A673 (cell line): ENCODE measurements at places on chromosomes 11 and 22. TPM values are rescaled to one million over a fixed set of nuclear protein-coding genes. Genes with fewer than 3 reads are reported as not detected.
A peak's percentile ranks its signal among the peaks of the same experiment; 100 is the strongest.

DNA sequence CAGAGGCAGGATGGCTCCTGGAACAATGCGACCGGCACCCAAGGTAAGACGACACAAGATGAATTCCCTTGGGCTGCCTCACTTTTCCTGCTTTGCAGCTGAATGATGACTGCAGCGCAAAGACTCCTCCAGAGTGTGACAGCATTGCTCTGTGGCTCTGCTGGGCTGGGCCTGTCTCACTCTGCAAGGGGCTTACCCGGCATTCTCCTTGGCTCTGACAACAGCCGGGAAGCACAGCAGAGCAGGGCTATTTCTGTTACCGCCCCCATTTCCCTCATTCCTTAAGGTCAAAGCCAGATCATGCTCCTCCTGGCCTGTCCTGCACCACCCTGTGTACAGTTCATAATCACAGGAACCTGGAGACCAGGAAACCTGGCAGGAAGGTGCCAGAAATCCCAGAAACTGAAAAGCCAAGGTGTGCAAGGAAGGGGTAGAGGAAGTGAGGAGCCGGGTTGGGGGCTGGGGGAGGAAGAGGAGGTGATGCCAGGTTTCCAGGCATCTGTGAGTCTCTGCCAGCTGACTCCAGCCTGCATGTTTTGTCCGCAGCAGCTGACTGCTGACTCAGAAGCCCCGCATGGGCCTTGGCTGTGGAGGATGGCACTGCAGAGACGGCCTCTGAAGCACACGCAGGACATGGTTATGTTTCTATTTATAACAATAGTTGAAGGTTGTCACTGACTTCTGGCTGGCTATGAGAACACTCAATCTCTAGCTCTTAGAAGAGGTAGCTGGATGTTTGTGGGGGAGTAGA, 113.6 kb downstream of the MICAL3 start:
- DNase-seq = peak; percentile 29

- DNase-seq = no peak
Observed at GRCh38 chr11:69356703-69357457, 62.9 kb downstream of the MYEOV start.

DNA sequence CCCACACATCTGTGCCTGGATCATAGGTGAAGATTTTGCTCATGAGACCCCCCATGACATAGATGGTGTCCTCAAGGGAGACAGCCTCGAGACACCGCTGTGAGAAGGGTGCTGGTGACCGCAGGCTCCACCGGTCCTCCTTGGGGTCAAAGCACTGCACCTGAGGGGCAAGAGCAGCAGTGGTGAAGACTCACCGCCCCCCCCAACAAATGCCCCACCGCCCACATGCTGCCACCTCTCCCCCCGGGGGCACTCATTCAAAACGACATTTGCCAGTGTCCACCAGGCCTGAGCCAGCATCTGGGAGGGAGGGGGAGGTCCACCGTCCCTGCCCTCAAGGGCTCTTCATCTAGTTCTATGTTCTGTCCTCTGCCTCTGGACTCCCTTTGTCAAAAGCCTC, 9.3 kb downstream of the KLHL35 start:
- DNase-seq = no peak

- DNase-seq = no peak
Observed at GRCh38 chr11:120839846-120840402, 184.0 kb upstream of the TBCEL start.

- no peak for DNase-seq
Observed at GRCh38 chr11:24064309-24064903, 432.4 kb upstream of the LUZP2 start.

DNA sequence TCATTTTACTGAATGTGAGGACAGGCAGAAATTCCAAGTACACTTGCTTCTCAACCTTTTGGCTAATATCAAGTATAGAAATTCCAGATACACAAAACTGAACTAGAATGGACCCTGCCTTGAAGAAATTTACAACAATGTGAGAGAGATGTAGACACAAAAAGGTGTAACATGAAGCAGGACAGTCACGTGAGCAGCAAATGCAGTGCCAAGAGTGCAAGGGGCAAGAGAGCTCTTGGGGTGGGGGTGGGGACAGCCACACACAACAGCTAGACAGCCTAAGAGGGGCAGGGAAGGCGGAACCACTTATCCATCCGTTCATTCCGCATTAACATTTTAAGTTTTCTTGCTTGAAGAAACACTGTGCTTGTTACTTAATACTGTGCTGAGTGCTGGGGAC, 28.9 kb downstream of the PLEKHA7 start:
- no peak for DNase-seq

GRCh38 chr11:34268906-34269430, 88.8 kb downstream of the ABTB2 start:
- DNase-seq = no peak

GRCh38 chr11:44407211-44407996, 97.5 kb upstream of the ALX4 start:
- no peak for DNase-seq

DNA sequence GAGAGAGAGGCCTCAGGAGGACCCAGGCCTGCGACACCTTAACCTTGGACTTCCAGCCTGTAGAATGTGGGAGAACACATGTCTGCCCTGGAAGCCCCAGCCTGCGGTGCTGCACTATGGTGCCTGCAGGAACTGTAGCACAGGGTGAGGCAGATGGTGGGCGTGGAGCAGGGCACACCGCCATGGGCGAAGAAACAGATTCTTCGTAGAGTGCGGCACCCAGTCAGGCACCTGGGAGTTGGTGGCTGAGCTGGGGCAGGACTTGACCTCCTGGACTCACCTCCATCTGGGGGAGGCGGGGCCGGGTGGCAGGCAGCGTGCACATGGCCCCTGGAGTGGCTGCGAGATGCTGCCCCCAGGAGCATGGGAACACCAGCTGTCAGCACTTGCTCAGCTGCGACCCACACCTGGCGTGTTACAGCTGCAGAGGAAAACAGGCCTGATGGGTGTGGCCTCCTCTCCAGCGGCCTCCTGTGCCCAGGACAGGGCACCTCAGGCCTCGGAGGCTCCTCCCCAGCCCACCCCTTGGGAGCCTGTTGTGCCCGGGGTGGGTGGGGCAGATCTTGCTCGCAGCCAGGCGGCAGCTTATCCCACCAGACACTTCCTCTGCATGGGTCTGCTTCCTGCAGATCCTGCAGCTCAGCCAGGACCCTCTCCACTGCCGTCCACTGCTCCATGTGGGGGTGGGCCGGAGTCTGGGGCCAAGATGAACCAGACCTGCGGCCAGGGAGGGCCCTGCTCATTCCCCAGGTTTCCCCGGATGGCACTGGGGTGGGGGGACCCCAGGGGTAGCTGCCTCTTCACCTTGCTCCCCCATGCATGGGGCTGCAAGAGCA, 80.4 kb downstream of the MYEOV start:
- DNase-seq = no peak

HIRA gene
- 50.6 and 52.3 TPM in 2 replicates for total RNA-seq

APOL5 gene
- not detected in 2 replicates for total RNA-seq

PRODH gene
- total RNA-seq = 10.9 and 15.0 TPM in 2 replicates

TBX1 gene
- total RNA-seq = 3.6 and 4.7 TPM in 2 replicates
